ENCODE measurements at places on chromosomes 12 and 14.

GRCh38 chr14:30708157-30708556, 86.0 kb downstream of the SCFD1 start:
- no peak for DNase-seq

- DNase-seq: no peak
These were observed 44.7 kb upstream of the GNPNAT1 start for GRCh38 chr14:52836063-52836462.

DNA sequence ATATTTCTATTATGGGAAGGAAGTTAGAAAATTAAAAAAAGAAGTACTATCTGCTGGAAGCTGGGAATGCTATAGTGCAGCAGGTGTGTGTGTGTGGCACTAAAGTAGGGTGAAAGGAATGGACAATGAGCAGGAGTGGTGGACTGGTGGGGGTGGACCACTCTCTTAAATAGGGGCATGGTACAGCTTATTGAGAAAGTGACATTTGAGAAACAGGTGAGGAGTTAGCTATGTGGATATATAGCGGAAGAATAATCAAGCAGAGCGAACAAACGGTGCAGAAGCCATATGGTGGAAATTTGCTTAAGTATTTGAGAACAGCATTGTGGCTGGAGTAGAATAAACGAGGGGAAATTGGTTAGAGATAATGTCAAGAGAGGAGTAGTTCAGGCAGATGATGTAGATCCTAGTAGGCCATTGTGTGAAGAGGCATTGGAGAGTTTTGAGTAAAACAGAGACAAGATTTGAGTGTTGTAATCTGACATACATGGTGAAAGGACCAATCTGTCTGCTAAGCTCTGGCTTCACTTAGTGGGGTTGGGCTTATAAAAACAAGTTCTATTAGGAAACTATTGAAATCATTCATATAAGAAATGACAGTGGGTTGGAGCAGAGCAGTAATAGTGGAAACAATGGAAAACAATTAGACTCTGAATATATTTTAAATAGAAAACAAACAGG, 149.2 kb upstream of the SYT10 start:
- DNase-seq: no peak

GRCh38 chr14:35938770-35939169, 112.6 kb downstream of the BRMS1L start:
- DNase-seq: no peak

DNA sequence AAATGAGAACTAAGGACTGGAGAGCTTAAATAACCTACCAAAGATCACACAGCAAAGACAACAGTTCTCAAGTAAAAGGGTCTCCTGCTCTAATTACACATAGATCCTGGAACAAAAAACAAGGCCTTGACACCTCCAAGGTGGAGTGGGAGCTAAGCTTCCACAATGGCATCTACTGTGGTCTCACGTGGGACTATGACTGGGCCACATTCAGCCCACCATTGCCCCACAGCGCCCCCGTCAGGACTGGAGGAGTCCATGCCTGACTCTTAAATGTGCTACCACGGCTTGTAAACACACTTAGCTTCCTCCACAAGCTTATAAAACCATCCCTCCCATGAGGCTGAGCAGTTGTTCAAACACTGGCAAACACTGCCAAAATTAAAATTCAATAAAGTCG, 88.5 kb downstream of the GCH1 start:
- DNase-seq: no peak

- no peak for DNase-seq
These were observed 11.1 kb downstream of the OLR1 start for GRCh38 chr12:10160617-10161385.

GRCh38 chr12:15689751-15690191, 99.4 kb downstream of the EPS8 start:
- DNase-seq: no peak

DNA sequence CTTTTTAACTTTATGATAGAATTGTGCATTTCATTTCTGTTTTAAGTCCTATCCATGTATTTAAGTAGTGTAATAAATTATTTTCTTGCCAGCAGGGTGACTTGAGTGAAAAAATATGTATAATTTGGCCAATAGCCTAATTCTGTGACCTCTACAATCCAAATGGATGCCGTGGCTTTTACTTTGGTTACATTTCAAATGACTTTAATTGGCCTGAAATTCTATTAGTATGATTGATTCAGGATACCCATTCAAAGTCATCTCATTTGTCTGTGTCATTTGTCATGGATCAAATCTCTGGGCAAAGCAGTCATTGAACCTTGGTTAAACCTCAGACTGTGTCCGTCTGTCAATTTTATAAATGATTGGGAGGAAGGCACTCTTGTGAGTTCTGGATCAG, 29.6 kb downstream of the CRADD start:
- DNase-seq: no peak

DNA sequence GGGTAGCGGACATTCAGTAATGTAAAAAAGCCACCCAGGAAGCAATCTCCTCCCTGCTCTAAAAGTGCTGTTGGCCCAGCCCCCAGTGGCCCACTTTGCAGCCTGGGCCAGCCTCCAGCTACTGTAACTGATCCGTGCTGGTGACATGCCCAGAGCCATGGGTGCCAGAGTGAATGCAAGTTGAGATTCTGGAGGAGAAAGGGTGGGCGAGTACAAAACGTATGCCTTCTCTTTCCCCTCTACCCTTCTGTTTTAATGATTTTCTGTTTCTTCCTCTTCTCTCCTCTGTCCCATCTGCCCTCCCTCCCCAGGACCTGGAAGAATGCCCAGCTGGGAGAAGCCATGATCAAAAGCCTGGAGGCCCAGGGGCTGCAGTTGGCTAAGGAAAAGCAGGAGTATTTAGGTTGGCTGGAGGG, 16.9 kb downstream of the PLEKHD1 start:
- DNase-seq: no peak

- no peak for DNase-seq
These were observed 16.7 kb downstream of the TRHDE start for GRCh38 chr12:72288911-72289310.

GRCh38 chr12:67425394-67425793, 156.2 kb downstream of the CAND1 start:
- no peak for DNase-seq

DNA sequence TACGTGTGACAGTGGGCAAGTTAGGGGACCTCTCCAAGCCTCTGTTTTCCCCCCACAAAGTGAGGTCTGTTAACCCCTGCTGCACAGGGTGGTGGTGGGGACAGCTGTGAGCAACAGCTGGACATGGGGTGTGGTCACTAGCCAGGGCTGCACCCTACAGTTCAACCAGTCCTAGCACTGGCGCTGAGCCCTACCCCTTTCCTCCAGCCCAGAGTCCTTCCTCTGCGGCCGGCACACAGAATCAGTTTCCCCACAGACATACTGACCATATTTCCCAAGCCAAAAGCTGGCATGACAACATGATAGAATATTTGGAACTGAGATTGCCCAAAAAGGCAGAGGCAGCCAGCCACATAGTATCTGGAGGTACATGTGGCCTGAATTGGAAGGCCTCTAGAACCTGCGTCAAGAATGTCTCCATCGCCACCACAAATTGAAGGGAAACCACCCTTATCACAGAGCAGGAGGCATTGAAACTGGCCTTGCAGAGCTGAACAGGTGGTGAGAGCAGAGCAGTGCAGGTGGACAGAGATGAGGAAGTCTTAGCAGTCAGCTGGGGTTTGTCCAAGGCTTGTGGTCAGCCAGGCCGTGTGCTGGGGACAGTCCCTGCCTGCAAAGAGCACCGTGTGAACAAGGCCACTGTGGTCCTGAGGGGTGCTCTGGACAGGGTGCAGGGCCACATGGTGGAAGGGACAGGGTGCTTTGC, 21.2 kb downstream of the DEGS2 start:
- no peak for DNase-seq

DNA sequence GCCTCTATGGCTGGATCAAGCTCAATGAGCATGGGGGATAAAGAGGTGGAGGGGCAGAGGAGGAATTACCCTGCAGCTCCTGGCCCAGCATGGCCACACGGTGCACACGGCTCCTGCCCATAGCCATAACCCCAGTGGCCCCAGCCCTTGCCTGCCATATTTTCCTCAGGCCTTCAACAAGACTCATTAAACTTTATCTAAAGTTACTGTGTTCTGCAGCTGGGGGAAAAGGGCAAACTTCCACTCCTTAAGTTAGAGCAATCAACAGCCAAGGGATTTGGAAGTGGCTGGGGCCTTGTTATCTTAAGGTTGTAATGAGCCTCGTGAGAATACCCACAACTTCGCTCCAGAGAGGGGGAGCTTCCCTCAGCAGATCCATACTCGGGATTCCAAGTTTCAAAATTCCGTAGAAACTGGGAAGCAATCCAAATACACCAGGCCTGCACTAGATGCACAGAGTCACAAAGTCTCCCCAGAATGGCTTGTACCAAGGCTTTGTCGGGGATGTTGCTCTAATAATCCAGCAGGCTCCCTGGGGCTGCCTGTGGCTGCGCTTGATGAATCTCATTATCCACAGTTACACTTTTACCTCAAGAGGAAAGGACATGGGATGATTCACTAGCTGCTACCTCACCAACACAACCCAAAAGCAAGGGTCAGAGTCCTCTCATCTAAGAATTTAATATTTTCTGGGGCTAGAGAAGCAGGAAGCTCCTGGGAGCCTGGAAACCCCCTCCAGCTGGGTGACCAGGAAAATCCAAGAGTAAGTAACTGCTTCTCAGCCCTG, 13.0 kb upstream of the OR6J1 start:
- DNase-seq: no peak

DNA sequence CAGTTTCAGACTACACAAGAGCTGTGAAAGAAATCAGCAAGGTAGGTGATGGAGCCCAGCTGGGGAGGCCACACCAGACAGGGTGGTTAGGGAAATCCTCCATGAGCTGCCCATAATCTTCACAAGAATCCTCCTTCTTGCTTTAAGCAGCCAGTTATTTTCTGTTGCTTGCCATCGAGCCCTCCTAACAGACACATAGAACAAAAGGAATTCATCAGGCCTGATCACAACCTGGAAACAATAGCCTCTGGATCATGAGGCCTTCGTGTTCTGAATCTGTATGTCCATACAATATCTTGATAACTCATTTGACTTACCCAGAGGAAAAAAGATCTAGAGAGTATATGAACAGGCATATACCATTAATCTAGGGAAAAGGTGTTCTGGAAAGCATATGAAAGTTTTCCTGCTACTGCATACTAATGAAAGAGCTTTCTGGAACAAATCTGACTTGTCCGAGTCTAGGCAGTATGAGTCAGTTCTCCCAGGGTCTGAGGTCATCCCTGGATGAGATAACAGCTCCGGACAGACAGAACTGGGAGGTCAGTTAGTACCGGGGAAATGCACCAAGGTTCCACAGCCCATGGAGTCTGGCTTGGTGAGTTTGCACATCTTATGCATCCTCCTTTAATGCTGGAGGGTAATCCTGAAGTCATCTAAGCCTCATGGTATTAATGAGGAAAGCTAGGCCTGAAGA, 52.8 kb upstream of the ELK3 start:
- DNase-seq: no peak

All from stimulated activated CD4-positive, alpha-beta T cell treated with anti-CD3 and anti-CD28 coated beads, TNF-alpha, amount 100 ng/mL, for 1 hour (primary cell).